ENCODE measurements at places on chromosomes 7 and 10.

- no peak for DNase-seq
Observed at GRCh38 chr7:4269086-4269485, 413.0 kb upstream of the FOXK1 start.

GRCh38 chr10:68095153-68095552 lies 14.1 kb upstream of the MYPN start:
- DNase-seq = no peak

- DNase-seq = no peak
Observed at GRCh38 chr7:23298141-23298881, 828 bp upstream of the MALSU1 start.

- DNase-seq = no peak
Observed at GRCh38 chr10:77943121-77943901, 16.8 kb upstream of the DLG5 start.

All from right renal pelvis (tissue), 4 donors.